Stimulated activated CD4-positive, alpha-beta T cell treated with anti-CD3 and anti-CD28 coated beads, Interleukin-1b, Interleukin-23, amount 100 ng/mL, for 1 hour (primary cell): ENCODE measurements at places on chromosomes 4 and X.

DNA sequence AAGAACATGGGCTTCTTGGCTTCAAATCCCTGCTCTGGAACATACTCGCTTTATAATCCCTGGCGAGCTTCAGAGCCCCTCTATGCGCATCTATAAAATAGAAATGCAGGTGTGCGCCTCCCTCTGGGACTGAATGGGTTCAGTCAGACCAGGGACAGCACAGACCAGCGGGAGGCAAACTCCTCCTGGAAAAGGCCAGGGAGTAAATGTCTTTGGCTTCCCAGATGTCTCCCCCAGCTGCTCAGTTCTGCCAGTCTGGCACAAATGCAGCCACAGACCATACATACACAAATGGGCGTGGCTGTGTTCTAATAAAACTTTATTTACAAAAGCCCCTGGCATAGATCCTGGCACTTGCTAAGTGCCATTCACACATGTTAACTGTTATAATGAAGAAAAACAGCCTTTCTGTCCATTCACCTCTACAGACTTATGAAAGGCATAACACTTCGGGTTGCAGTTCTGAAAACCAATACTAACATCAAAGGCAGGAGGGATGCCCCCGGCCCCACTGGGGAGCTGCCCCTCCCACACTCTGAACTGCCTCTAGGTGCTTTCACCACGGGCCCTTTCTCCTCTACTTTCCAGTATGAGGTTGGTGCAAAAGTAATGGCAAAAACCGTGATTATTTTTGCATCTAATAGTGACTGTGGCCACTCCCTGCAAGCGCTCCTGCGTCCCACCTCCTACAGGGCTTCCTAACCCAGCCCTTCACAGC lies 4.6 kb downstream of the JAKMIP1 start:
- no peak for DNase-seq

DNA sequence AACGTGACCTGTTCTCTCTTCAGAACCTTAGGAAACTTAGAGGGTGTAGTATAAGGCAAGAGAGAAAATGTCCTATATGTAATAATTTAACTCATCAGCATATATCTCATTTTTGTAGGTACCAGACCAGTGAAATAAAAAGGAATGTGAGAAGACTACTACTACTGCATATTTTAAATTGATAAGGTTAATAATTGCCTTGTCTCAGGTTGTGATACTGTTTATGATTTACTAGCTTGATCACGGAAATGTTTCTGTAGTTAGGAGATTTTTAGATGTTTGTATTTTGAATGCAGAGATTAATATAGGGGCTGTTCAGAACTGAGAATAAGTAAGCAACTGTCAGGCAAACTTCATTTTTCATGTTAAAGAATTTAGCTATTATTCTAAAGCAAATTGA lies 1563.4 kb downstream of the C4orf33 start:
- DNase-seq = no peak

- DNase-seq = no peak
Observed at GRCh38 chr4:86910369-86910768, 18.1 kb upstream of the C4orf36 start.

- no peak for DNase-seq
Observed at GRCh38 chr4:158930639-158930972, 161.8 kb downstream of the FNIP2 start.

DNA sequence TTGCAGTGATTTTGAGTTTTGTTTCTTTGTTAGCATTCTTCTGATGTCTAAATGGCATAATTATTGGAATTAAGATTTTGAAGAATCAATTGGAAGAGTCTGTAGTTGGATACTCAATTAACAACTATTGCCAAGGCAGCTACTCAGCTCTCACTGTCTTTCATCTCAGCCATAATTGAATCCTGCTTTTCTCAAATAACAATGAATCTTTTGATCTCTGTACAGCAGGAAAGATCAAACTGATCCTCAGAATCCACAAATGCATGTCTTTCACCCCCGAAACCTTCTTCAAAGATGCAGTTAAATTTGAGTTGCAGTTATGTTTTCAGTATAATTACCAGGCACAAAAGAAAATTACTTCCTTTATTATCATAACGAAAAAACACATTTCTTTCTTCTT lies 86.2 kb downstream of the MAD2L1 start:
- no peak for DNase-seq

GRCh38 chr4:102564399-102565059 lies 63.4 kb downstream of the NFKB1 start:
- no peak for DNase-seq

DNA sequence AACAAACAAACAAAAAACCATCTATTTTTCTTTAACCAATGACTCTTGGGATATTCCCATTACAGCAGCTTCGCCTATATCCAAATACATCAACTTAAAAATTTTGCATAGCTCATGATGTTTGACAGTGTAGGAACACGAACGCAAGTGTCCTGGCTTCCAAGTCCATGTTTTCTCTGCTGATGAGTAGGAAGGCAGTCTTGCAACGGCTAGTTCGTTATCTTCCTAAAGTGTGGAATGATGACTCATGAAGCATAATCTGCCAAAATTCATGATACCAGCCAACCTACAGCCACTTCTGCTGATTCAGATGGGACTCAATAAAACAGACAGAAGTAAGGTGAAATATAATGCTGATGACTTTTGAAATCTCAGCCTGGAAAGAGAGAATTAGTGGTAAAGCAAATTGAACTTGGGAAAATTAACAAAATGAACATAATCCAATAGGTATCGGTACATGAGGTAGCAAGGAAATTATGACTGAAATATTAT lies 6.4 kb upstream of the SEPTIN11 start:
- no peak for DNase-seq

GRCh38 chrX:69050051-69050765 lies 115.0 kb downstream of the PJA1 start:
- DNase-seq = no peak

DNA sequence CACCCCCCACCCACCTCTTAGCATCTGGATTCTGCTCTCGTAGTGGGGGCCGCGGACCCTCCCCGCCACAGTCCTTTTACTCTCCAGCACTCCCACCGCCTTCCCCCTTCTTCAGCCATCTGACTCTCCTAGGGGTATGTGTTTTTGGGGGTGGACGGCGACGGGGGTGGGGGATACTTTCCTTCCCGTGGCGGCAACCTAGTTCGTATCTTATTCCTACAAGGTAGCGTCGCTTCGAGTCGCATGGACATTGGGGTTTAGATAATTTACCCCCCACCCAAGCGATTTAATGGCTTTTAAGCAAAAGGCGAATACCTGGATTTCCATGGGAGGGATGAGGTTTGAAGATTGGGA lies 1.3 kb upstream of the BCORL1 start:
- no peak for DNase-seq

- no peak for DNase-seq
Observed at GRCh38 chr4:147955827-147956558, 224.1 kb downstream of the ARHGAP10 start.

DNA sequence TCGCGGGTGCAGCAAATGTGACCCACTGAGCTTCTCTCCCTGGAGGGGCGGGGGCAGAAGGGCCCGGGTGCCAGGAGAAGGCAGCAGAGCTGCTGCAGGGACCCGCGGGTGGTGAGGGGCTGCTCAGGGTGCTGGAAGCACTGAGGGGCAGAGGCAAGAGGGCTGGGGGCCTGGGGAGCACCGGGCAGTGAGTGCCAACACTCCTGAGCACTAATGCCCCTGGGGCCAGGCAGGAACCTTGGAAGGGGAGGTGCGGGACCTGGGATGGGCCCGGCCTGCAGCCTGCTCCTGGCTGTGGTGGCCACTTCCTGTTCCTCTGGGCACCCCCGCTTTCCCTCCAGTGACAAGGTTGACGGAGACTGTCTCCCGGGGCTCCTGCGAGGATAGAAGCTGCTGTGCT lies 66.5 kb upstream of the ADRA2C start:
- no peak for DNase-seq
